Memory B cell (primary cell): ENCODE measurements at places on chromosomes 7 and 10.

- no peak for DNase-seq
Measured at GRCh38 chr7:28854750-28855074, 103.4 kb downstream of the TRIL start.

DNA sequence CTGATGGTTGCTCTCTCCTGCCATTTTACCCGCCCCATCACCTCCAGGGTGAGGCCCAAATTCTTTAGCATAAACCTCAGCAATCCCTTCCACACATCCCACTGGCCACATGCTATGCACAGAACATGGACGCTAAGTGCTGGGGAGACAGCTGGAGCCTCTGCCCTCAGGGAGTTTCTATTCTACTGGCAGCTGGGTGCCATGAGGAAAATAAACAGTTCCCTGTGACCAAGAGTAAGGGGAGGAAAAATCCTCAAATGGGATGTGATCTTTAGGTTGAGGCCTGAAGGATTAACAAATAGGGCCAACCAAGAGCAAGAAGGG lies 1.2 kb downstream of the PARP12 start:
- DNase-seq, result no peak

GRCh38 chr7:112997831-112998230 lies 88.8 kb downstream of the GPR85 start:
- DNase-seq, result no peak

DNA sequence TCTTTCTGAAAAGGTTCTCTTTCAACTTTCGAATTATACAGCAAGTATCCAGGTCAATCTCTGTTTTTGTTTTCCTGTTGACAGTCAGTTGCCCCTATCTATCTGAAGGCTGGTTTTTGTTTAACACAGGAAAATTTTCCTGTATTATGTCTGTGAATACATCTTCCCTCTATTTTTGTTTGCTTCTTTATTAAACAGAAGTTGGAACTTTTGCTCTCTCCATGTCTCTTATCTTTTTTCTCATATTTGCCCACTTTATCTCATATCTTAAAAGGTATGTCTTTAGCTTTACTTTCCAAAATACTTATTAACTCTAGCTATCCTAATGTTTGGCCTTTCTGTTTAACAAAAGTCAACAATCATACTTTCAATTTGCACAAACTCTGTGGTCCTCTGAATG lies 95.0 kb downstream of the BRAF start:
- DNase-seq, result no peak
